ENCODE measurements at places on chromosomes 1 and 21. TPM values are rescaled to one million over a fixed set of nuclear protein-coding genes. Genes with fewer than 3 reads are reported as not detected.

DNA sequence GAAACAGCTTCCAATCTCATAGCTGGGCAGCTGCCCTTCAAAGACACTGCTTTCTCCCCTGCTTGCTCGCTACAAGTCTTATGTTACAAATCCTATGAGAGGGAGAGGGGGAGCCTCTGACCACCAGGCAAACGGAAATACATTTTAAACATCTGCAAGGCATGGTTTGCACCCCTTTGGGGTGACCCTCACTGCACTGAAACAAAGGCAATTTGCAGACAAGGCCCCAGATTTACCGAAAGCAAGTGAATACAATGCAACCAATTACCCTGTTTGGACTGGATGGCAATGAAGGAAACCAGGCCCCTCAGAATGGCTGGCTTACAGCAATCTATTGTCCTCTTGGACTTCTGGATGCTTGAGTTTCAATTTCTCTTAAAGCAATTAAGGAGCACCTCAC lies 11.8 kb upstream of the ATP13A2 start:
- DNase-seq: no peak

HTR6 gene
- total RNA-seq: not detected

DNA sequence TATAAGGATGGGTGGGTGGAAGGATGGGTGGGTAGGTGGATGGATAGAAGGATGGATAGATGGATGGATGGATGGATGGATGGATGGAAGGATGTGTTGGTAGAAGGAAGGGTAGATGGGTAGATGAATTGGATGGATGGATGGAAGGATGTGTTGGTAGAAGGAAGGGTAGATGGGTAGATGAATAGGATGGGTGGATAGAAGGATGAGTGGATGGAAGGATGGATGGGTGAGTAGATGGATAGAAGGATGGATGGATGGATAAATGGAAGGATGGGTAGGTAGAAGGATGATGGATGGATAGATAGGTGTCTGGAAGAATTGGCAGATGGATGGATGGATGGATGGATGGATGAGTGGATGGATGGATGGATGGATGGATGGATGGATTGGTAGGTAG lies 6.0 kb downstream of the MASP2 start:
- no peak for DNase-seq

PIK3CD gene
- 152 TPM for total RNA-seq

GRCh38 chr1:94797291-94797690 lies 22.9 kb upstream of the SLC44A3 start:
- DNase-seq: no peak

DNA sequence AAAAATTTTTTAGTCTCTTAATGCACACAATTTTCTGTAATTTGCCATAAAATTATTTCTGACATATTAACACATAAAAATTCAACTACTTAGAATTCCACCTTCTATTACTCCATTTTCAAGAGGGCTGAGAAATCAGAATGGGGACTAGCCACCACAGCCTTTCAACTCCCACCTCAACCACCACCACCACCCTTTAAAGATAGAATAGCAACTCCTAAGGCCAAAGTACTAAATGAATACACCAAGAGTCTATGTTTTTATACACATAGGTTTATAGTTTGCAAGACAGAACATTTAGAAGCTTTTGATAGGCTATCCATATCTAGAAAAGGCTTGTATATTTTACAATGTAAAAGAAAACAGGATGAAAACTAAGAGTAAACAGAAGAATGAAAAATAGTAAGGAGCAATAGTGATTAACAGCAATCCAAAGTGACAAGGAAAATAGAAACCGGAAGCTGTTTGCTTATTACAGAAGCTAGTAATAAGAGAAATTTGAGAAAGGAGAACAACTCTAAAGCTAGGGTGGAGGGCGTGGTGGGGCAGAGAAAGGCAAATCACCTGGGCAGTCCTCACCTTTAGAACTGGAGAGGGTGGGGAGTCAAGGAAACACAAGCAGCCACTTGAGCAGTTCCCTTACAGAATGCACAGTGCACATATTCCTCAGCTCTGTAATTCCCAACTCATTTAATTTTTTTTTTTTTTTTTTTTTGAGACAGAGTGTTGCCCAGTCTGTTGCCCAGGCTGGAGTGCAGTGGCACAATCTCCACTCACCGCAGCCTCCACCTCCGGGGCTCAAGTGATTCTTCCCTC lies 27.7 kb downstream of the EPS15 start:
- no peak for DNase-seq

DNA sequence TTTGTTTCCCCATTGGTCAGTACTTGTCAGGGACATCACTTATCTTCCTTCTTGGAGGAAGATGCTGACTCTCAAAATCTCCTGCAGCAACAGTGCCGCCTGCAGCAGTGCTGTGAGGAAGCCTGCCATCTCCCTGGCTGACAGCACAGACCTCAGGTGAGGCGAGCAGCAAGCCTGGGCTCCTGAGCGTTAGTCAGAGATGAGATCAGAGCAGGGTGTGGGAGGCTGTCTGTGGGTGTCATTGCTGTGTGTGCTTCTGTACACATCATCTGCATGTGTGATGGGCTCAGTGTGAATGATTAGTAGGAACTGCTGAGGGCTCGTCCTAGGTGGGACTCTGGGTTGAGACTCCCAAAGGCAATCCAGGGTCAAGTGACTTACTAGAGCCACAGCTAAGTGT lies 6.1 kb downstream of the STRIP1 start:
- peak; percentile 67 for DNase-seq

DNA sequence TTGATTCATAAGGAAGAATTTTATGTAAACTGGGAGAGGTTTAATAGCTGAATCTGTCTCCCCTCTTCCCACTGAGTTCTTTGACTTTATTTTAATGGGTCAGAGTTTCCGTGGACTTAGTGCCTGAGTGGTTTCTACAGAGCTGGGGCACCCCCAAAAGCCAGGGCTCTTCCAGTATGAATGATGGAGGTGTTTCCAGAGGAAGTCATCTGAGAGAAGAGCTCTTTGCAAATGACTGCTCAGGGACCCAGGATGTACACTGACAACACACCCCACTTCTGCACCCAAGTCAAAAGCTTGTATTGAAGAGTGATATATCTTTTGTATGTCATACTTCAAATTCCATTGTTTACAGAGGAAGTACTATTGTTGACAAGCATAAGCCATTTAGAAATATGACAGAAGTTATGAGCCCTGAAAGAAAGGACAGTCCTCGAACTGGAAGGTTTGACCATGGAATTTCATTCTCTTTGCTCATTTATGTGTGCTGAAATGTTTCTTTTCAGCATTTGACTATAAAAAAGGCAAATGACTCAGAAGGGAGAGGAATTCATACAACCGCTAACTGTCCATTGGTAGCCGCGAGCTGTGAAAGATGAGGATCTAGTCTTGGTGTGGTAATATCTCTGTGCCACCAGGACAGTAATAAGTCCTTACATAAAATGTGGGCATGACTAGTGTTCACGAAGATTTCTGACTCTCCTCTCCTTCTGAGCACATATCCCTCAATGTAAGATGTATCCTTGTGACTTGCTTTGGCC lies 25.4 kb upstream of the LMX1A start:
- no peak for DNase-seq

GRCh38 chr1:244869364-244869827 lies 5.1 kb upstream of the HNRNPU start:
- DNase-seq: no peak

DNA sequence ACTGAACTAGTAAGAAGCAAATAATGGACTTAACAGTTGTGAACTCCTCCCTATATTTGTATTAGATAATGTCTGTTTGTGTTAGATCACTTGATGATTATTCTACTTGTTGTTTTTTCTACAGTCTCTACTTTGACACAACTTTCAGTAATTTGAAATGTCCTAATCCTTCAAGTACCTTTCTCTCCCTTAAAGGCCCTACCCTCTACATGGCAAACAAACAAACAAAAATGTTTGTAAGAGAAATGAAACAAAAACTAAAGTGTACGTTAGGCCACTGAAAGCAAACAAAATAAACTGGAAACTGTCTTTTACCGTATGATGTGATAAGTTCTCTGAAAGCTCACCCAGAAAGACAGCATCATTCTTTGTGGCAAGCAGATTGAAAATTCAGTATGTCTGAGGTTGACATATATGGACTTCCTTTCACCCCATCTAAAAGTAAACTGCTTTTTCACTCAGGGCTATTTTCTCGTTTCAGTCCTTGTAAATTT lies 255.9 kb upstream of the SNX7 start:
- no peak for DNase-seq

DNA sequence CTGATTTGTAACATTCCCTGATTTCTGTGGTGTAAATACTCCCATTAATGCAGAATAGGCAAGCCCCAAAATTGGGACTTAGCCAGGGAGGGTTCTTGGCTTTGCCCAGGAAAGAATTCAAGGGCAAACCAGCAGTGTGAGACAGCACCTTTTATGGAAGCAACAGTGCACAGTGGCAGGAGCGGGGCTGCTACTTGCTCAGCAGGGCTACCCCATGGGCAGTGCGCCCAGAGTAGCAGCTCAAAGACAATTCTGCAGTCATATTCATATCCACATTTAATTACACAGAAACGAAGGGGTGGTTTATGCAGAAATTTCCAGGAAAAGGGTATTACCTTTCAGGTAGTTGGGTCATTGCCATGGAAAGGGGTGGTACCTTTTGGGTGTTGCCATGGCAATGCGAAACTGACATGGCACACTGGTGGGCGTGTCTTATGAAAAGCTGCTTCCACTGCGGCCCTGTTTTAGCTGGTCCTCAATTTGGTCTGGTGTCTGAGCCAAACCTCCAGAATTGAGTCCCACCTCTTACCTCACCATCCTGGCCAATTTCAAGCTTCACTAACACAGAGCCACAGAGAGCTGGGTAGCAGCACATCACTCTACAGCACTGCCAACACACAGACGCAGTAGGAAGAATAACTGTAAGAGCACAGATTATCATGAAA lies 35.9 kb downstream of the FHAD1 start:
- DNase-seq: no peak

AIM2 gene
- total RNA-seq: 8.6 TPM

DNA sequence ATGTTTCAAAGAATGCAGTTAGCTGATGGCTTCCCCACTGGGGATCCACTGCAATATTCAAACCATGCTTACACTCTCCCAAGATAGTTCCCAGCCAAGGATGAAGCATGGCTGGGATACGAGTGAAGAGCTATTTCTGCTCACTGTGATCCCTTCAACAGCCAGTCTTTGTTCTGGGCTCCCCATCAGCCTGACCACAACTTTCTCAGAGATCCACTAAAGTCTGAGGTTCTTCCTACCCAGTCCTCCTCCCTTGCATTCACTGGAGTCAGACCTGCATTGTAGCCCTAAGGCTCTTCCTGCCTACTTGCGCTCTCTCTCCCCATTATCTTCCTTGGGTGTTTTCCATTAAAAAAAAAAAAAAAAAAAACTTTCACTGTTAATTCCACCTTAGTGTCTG lies 101.4 kb downstream of the TTLL7 start:
- no peak for DNase-seq

GRCh38 chr1:24991697-24992096 lies 61.6 kb upstream of the RUNX3 start:
- DNase-seq: peak; percentile 70

DNA sequence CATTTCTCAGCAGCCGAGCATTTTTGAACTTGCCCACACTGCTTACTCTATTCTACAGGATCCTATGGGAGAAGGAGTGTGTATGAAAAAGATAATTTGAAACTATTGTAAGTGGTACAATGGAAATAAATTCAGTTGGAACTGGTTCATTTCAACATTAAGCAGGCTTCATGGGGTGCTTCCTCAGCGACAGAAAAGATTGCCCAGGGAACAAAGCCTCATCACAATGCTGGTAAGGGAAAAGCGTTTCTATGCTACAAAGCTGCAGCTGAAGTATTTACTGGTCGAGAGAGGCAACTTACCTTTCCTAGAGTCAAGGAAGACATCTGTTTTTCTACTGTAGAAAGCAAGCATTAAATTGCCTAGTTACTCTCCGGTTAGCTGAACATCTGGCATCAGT lies 568.2 kb upstream of the ZP4 start:
- DNase-seq: no peak

GRCh38 chr1:157842939-157843338 lies 1.3 kb upstream of the CD5L start:
- no peak for DNase-seq

- no peak for DNase-seq
Measured at GRCh38 chr1:232213928-232214327, 416.0 kb downstream of the SIPA1L2 start.

DNA sequence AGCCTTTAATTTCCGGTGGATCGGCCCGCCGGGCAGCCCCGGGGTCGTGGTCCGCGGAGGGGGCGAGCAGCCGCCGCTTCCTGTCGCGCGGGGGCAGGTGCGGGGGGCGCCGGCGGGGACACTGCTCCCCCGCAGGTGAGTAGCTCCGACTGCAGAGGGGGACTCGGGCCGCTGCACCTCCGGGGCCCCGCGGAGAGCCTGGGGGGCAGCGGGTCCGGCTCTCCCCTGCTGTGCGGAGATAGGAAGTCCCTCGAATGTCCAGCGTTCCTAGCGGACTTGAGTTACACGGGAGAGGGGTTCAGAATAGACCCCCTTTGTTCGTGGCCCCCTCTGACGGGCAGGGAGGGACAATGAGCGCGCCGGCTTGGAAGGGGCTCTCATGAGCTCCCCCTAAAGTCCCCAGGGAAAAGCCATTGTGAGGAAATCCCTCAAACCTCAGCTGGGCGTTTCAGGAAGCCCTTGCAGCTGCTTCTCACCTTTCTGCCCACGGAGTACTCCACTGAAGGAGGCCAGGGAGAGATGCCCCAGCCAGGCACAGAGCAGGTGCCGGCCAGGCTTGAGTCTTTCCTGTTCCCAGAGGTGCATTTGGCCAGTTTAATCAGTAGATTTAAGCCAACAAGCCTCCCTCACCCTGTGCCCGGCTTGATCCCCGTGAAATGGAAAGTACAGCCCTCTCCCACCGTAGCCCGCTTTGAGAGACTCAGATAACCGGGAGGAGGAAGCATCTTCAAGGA lies 925 bp downstream of the PDE9A start:
- peak; percentile 43 for DNase-seq

C1QTNF12 gene
- total RNA-seq: 2.6 TPM

RCC1 gene
- total RNA-seq: 113 TPM
